NCI-H1105 treated with DMSO at 0.1 percent for 48 hours (cell line): ENCODE measurements at places on chromosomes 5 and 9.

GRCh38 chr9:91905991-91906469 lies 44.0 kb downstream of the ROR2 start:
- DNase-seq = no peak

DNA sequence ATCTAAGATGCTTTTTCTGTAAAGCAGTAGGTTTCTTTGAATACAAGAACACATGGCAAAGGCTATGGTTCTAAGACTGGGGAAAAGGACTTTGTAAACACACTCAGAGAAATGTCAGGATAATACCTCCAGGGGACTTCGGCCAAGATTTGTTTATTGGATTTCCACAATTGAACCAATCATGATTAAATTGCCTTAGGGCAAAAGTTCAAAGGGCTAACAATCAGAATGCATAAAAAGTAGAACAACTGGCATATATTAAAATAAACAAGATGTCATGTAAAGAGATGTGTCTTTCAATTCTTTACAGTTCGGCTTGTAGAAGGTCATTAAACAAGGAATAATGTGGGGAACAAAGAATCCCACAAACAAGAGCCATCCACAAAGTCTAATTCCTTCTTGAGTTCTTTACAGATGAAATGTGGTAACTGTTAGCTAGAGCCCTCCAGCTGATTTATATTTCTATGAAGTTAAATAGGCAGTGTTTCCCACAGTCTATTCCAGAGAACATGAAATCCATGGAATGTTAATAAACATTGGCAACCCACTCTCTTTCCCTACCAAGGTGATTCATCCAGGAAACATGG lies 565.5 kb downstream of the ZNF608 start:
- no peak for DNase-seq

GRCh38 chr5:150510460-150511263 lies 2.7 kb downstream of the NDST1 start:
- no peak for DNase-seq

DNA sequence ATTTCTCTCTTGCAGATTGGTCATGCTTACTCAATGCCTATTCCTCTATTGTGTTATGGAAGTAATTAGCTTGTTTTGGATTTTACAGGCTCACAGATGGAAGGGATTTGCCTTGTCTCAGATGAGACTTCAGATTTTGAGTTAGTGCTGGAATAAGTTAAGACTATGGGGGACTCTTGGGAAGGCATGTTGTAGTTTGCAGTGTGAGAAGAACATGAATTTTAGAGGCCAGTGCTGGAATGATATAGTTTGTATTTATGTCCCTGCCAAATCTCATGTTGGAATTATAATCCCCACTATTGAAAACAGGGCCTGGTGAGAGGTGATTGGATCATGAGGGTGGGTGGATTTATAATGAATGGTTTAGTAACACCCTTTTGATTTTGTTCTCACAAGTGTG lies 6.1 kb upstream of the TUSC1 start:
- no peak for DNase-seq

DNA sequence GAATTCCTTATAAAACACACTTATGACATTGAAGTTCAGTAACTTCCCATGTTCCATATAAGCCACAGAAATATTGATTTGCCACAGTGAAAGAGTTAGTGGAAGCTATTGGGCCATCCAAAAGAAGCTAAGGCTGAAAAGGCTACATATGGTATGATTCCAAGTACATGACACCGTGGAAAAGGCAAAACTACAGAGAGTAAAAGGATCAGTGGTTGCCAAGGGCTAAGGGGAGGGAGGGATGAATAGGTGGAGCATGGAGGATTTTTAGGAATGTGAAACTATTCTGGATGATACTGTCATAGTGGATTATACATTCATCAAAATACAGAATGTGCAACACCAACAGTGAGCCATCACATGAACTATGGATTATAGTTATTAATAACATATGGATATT lies 109.7 kb downstream of the F2RL2 start:
- no peak for DNase-seq

DNA sequence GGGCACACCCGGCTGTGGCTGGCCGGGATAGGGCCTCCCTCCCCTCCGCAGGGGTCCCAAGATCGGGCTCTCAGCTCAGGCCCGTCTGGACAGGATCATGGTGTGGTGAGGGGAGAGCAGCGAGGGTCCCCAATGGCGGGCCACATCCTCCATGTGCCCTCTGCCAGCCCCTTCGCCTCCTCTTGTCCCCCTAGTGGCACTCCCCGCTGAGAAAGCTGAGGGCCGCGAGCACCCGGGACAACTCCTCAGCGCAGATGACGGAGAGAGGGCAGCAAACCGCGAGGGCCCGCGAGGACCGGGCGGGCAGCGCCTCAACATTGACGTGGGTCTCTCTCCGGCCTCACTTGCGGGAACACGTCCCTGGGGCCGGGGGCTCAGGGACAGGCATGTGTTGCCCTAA lies 24.6 kb downstream of the NKD2 start:
- DNase-seq = no peak

GRCh38 chr5:179955630-179956029 lies 47.9 kb upstream of the TBC1D9B start:
- no peak for DNase-seq

DNA sequence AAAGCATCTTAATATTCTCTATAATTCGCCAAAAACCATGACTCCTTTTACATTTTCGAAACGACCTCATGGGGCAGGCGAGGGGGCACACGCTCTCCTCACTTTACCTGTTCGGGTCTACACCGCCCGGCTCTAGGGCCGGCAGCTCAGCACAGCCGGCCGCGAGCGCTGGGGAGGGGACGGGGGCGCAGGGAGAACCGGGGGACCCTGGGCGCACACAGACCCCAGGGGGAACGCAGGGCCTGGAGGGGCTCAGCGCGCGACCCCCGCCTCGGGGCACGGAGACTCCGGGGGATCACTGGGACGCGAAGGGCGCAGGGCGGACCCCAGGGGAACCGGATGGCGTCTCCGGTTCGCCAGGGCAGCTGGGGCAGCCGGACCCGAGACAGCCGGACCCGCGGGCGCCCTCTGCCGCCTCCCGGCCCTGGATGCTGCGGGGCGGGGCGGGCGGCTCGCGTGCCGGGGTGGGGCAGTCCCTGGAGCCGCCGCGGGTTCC lies at the start of gene AHRR:
AHRR (plus strand) TSS at position 485 of the 496 bp plus-strand sequence. CDS start 22,189 bp downstream, outside the sequence.
- DNase-seq = no peak

DNA sequence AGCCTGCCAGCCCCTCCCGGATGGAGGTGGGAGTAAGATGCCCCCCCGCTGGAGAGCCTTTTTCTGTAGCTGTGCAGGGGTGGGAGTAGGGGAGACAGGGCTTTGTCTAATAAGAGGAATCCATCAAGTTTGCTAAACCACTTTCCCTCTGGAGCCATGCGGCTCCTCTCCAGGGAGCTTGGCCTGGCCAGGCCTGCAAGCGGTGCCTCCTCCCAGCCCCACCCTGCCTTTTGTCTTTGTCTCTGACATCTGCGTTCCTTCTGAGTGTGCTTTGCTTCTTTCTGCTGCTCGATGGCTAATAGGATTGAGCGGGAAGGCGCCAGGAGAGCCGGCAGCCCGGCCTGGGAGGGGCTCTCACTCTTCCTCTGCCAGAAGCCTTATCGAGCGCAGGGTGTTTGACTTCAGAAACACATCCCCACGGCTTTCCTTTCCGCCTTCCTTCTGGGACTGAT lies 26.7 kb upstream of the FCN1 start:
- DNase-seq = no peak

DNA sequence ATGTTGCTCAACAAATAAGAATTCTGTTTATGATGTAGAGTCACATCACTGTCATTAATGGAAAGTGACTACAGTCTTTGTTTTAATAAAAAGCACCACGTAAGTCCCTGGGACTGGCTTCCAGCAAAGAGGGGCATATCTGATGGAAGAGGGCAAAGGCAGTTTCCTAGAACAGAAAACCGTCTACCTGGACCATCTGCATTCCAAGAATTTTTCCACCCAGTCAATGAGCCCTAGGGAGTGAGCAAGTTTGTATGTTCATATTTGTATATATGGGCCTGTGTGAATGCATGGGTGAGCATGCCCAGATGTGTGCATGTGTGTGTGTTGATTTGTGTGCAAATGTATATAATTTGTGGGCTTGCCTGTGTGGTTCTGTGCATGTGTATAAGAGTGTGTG lies 156.8 kb upstream of the SEMA6A start:
- no peak for DNase-seq

- peak; percentile 60 for DNase-seq
Measured at GRCh38 chr5:24444414-24444813, 200.4 kb downstream of the CDH10 start.
